ENCODE measurements at places on chromosomes 7 and 10.

DNA sequence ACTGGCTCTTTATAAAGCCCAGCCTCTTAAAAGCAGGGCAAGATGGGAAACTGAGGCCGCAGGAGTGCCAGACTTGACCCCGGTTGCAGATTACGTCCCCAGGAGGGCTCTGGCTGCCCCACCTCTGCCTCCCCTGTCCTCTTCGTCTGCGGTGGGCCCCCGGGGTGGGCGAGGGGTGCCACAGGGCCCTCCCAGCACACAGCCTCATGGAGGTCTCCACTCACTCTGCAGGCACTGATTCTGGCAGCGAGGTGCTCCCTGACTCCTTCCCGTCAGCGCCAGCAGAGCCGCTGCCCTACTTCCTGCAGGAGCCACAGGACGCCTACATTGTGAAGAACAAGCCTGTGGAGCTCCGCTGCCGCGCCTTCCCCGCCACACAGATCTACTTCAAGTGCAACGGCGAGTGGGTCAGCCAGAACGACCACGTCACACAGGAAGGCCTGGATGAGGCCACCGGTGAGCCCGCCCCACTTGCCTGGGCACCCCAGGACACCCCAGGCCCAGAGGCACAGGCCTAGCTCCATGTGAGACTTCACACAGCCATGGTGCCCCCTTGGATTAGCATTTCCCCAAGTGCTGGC lies 39.4 kb upstream of the SLC29A3 start:
- DNase-seq = no peak

GRCh38 chr10:35498693-35499092 lies 106.4 kb upstream of the GJD4 start:
- DNase-seq = no peak

DNA sequence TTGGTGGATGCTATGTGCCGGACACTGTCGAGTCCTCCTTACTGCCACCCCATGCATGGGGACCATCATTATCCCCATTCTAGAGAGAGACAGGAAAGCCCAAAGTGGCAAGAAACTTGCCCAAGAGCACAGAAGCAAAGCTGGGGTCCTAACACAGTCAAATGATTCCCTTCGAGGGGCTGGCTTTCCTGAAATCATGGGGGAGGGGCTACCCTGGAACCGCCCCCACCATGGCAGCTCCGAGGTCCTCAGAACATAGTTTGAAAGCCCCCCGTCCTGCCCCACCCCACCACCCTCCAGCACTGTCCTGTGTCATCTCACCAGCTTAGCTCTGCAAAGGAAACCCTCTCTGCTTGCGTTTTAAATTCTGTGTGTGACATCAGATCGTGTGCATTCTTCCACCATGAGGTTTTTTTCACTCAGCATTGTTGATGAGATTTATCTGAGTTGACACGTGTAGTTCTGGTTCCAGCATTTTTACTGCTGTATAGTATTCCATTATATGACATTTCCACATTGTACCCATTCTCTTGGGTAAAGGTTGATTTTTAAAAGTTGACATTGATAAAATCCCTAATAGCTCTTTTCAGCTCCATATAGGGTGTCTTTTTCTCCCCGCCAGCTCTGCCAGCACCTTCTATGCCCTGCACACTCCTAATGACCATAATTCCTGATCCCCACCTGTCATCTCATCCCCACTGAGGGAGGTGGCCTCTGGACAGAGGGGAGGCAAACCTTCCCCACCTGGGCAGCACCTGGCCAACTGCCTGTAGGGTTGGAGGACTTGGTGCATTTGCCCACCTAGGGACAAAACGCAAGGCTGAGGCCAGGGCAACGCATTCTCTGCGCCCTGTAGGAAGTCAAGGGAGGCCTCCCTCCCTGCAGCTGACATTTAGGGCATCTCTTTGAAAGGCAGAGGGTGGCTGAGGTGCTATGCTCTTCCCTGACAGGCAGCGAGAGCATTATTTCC lies 100.2 kb upstream of the GPR26 start:
- no peak for DNase-seq

- no peak for DNase-seq
Observed at GRCh38 chr10:14879124-14879927, 660 bp downstream of the SUV39H2 start.

DNA sequence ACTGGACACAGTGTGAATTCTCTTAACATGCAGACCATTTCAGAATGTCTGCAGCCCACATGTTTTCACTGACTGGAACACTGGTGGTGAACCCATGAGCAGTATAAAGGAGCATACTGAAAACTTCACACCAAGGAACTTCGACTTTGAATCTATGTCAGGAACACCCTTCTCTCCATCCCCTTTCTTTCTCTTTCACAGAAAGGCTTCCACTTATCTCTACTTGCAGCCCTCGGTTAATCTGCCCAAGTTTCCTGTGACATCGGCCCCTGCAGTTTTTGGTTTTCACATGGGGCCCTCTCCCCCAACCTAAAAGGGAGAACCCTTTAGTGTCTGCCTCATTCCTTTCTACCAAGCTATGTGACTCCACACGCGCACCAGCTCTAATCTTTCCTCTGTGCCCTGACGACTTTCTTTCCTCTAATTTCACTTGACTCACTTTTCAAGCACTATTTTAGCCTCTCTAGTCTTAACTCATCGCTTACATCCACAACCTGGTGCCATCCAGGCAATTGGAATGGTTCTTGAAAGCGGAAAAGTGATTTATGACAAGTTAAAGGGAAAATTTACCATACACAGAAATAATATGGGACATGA lies 70.1 kb downstream of the RELN start:
- DNase-seq = no peak

GRCh38 chr7:157526913-157527634 lies 190.3 kb downstream of the DNAJB6 start:
- no peak for DNase-seq

- no peak for DNase-seq
Observed at GRCh38 chr10:105949721-105950120, 1214.8 kb downstream of the SORCS1 start.

DNA sequence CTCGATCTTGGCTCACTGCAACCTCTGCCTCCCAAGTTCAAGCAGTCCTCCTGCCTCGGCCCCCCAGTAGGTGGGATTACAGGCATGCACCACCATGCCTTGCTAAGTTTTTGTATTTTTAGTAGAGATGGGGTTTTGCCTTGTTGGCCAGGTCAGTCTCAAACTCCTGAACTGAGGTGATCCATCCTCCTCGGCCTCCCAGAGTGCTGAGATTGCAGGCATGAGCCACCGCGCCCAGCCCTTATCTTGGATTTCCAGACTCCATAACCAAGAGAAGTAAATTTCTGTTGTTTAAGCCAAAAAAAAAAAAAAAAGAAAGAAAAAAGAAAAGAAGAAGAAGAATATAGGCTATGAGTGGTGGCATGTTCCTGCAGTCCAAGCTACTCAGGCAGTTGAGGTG lies 53.3 kb upstream of the RABGEF1 start:
- no peak for DNase-seq

GRCh38 chr7:39453743-39454355 lies 112.4 kb upstream of the YAE1 start:
- no peak for DNase-seq

- DNase-seq = no peak
Observed at GRCh38 chr10:115026056-115026745, 67.0 kb upstream of the ATRNL1 start.

- no peak for DNase-seq
Observed at GRCh38 chr7:45153233-45153632, 4.4 kb upstream of the RAMP3 start.

DNA sequence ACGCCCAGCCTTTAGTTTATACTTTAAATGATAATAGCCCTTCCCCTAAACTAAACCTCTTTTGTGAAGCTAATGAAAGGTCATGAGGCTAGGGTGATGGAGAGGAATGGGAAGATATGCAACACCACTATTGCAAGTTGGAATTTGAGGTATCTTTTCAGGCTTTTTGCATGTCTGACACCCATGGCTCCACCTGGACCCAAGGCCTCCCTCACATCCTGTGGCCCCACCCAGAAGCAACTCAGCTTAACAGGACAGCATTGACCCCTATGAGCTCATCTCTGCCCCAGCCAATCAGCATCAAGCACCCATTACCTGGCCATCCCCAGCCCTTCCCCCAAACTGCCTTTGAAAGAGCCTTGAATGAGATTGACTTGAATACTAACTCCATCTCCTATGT lies 674.2 kb upstream of the NRP1 start:
- DNase-seq = no peak

DNA sequence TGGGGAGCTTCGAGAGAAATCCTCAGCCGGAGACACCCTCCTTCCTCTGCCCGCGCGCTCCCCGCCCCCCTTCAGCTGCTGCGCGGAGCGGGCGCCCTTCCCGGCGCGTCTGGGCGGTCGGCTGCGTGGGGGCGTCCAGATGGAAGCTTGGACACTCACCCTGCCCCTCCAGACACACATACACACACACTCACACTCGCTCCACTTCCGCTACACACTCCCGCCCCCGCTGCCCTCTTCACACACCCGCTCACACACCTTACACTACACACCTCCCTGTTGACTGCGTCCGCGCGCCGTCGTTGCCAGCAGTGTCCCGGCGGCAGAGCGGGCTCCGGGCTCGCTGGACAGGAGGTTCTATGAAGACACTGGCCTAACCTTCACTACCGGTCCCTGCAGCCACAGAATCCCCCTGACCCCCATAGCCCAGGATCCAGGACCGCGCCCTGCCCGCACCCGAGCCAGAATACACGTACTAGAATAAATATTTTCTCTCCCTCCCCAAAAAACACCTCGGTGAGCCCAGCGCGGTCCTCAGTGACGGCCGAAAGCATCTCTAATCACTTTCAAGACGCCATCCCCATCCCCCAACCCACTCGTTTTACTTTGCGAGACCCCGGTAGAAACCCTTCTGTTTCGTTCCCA lies 1.1 kb upstream of the EGR2 start:
- peak; percentile 62 for DNase-seq

- DNase-seq = peak; percentile 57
Observed at GRCh38 chr10:93893646-93894515, at the start of gene SLC35G1. TSS of gene SLC35G1 (plus strand) at chr10:93893978. CDS start at chr10:93894034, 56 bp downstream.

DNA sequence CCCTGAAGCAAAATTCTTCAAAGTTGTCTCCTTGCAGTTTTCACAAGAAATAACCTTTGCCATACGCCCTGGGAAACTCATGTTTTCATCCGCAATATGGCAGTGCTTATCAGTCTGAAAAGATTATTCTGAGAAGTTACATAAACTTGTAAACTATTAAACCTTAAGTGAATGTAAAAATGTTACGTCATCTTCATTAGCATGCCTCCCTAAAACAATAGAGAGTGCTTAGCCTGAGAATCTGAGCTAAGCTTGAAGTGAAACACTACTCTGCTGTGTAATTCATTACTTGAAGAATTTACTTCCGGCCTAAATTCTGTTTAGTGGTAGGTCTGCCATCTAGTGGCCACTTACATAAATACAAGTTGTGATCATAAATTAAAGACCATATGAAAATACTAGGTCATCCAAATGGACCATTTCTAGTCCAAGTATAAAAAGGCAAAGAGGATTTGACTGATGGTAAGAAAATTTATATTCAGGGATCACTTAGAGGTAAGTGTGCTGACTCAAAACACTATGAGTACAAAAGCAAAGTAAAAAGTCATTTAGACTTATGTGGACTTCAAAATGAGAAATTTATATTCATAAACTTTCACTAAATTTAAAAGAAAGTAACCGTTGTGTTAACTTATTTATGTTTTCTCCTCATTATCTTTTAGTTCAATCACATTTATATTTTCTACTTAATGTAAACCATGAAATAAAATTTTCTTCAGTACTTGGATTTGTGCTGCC lies 745.1 kb upstream of the LRRTM3 start:
- no peak for DNase-seq

DNA sequence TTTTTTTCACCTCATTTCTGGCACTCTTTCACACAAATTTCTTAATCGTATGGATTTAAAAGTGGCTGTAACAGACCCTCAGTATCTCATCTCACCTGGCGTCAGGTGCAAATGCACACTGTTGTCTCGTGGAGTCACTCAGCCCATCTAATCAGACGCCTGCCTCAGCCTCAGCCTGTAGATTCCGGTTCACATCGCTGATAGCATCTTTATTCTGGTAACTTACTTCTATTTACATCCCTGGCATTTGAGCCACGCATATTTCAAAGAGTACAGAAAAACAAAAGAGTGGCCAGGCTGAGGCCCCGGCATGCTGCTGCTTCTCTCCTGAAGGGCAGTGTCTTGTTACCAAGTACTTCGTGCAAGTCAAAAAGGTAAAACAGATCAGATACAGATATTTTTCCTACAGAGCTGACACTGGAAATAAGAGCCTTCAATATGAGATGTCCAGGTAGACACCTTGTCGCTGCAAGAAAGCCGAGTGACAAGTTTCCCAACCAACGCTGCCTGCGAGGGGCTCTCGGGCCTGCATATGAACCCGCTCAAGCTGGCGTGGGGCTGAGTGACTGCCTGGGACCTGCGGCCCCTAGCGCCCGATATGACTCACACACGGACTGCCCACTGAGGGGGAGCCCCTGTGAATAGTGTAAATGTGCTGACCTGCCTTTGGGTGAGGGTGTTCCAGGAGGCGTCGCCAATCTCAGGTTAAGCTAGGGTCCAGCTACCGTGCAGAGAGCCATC lies 4.3 kb downstream of the VIPR2 start:
- DNase-seq = no peak

GRCh38 chr7:108423089-108423989 lies 32.9 kb downstream of the NRCAM start:
- DNase-seq = no peak

DNA sequence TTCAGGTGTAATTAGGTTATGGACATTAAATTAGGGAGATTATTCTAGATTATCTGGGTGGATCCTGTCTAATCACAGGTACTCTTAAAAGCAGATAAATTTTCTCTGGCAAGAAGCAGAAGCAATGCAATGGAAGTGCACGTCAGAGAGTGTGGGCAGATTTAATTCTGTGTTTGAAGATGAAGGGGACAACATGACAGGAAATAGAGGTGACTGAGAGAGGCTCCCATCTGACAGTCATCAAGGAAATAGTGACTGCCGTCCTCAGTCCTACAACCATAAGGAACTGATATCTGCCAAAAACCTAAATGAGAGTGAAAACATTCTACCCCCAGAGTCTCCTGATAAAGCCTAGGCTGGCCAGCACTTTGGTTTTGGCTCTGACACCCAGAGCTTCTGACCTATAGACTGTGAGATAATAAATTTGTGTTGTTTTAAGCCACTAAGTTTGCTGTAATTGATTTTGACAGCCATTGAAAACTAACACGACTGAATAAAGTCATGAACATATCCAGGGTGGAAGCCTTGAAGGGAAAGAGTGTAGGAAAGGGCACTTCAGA lies 30.5 kb upstream of the DDX50 start:
- no peak for DNase-seq

DNA sequence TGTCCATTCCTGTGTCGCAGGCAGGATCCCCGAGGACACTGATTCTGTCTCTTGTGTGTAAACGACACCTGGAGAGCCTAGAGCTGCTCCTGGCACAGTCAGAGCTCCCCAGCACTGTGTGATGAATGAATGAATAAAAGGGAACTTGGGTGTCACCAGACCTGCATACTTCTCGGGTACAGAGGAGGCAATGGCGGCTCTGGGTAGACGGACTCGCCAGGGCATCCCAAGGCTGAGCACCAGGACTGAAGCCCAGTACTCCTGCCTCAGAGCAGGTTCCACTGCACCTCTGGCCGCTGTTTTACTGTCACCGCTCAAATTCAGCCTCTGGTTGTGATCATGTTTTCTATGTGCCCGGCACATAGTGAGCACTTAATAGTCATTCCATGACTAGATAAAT lies 255.8 kb downstream of the GLRX3 start:
- no peak for DNase-seq
